Placental pericyte (primary cell): ENCODE measurements at places on chromosomes 1 and 21. TPM values are rescaled to one million over a fixed set of nuclear protein-coding genes. Genes with fewer than 3 reads are reported as not detected.

Gene CHI3L2
- total RNA-seq: not detected in 2 replicates

Gene SPRR1B
- not detected in 2 replicates for total RNA-seq

Gene CASQ2
- not detected in 2 replicates for total RNA-seq

Gene KCNE1
- 0.43 and 1.3 TPM in 2 replicates for total RNA-seq
